ENCODE measurements at places on chromosomes 7 and 10. TPM values are rescaled to one million over a fixed set of nuclear protein-coding genes. Genes with fewer than 3 reads are reported as not detected.

The GPR85 gene
- 4.6 TPM for total RNA-seq

The UNCX gene
- not detected for total RNA-seq

DNA sequence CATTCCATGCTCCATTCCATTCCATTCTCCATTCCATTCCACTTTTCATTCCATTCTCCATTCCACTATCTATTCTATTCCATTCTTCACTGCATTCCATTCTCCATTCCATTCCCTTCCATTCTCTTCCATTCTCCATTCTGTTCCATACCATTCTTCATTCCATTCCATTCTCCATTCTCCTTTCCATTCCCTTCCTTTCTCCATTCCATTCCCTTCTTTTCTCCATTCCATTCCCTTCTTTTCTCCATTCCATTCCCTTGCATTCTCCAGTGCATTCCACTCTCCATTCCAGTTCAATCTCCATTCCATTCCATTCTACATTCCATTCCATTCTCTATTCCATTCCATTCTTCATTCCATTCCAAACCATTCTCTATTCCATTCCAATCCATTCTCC lies 80.3 kb downstream of the NSUN6 start:
- no peak for DNase-seq

DNA sequence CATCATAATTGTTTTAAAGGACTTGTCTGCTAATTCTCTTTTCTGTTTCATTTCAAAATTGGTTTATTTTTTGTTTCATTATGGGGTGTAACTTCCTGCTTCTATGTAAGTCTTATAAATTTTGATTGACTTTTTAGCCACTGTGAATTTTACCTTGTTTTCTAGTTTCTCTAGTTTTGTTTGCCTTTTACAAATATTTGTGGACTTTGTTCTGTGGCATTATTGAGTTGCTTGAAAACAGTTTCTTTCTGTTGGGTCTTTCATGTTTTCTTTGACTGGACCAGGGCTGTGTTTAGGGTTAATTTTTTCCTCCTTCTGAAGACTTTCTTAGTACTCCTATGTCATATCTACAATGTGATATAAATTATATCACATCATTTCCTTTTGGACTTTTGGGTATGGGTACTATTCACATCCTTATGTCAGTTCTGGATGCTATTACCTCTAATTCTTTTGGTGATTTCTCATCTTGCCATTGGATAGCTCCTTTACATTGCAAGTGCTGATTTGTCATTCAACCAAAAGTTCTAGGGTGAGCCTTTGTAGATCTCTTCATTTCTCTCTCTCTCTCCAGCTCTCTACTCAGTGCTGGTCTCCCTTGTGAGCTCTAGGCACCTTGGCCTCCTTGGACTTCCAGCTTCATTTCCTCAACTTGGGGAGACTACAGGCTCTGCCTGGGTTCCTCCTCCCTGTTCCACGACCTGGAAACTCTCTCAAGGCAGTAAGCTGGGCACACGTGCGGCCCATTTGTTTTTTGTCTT lies 36.9 kb downstream of the MLLT10 start:
- no peak for DNase-seq

- DNase-seq: no peak
Measured at GRCh38 chr7:125057963-125058362, 128.3 kb upstream of the POT1 start.

DNA sequence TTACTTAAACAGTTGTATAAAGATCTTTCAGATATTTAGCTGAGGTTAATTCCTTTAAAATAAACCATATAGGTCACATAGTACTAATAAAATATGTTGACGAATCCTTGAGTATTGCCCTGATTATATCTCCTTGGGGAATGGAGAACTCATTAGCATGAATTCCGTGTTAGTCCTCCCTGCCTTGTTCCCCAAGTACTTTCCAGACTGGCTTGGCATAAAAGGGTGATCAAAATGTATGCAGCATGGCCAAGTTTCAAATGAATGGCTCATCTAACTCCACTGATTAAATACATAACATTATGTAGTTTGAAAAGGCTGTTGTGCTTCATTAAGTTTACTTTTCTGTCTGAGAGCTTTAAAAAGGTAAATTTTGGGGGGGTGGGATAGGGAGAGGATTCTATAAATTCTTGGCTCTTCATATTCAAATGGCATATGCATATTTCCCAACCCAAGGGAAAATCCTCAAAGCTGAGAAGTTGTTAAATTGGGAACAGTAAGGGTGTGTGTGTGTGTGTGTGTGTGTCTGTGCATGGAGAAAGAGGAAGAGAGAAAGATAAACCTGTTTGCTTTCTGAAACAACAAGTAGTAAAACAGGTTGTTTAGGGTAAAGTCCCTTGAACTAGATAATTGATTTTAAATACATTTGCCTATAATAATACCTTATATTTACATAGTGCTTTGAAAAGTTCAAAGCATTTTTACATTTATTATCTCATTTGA lies 4.8 kb upstream of the ADD3 start:
- no peak for DNase-seq

DNA sequence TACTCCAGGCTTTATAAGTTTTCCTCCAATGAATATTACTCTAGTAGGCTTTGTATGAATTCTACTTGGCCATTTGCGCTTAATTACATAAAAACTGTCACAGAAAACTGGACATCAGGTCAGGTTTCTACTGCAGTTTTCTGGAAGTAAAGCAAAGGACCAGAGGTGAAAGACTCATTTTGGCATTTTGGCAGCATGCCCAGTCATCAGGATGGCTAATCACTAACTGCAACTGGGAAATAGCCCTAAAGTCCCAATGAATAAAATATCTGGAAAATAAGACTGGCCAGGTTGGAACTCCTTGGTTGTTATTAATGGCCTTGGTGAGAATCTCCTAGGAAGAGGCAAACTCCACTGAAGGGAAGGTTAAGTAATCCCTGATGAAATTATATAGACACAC lies 75.5 kb downstream of the COPG2 start:
- DNase-seq: no peak

GRCh38 chr7:1844951-1845390 lies 174.9 kb downstream of the ELFN1 start:
- DNase-seq: no peak

Data from K562 (cell line).